Occipital lobe (tissue), 3 donors: ENCODE measurements at places on chromosomes 7 and 10. TPM values are rescaled to one million over a fixed set of nuclear protein-coding genes. Genes with fewer than 3 reads are reported as not detected.

Gene BICC1
- total RNA-seq, result 7.6 TPM

Gene OR2A12
- not detected for total RNA-seq

Gene SDK1
- 7.0 TPM for total RNA-seq

Gene ZNF503
- total RNA-seq, result 1.1 TPM

Gene HOXA3
- not detected for total RNA-seq

Gene PAPOLB
- 0.94 TPM for total RNA-seq

Gene COPS6
- 25.9 TPM for total RNA-seq

Gene TSPAN15
- total RNA-seq, result 3.1 TPM

Gene TSPAN13
- total RNA-seq, result 91.9 TPM

Gene SFRP4
- 1.1 TPM for total RNA-seq

Gene CYP2W1
- not detected for total RNA-seq
